ENCODE measurements at places on chromosomes 4 and X.

DNA sequence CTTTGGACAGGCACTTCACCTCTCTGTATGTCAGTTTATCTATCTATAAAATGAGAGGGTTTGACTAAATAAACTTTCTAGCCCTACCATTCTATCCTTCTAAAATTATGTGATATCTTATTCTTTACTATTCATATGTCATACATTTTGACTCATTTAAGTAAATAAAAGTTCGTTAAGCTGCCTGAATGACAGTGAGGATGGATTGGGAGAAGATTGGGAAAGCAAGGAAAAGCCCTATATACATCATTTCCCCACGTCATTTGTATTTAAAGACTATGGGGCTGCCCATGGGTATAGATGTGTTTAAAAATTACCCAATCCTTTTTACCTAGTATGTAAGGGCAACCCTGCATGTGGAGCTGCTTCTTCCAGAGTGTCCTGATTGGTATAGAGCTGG, 5.3 kb downstream of the SLC16A2 start:
- no peak for DNase-seq

DNA sequence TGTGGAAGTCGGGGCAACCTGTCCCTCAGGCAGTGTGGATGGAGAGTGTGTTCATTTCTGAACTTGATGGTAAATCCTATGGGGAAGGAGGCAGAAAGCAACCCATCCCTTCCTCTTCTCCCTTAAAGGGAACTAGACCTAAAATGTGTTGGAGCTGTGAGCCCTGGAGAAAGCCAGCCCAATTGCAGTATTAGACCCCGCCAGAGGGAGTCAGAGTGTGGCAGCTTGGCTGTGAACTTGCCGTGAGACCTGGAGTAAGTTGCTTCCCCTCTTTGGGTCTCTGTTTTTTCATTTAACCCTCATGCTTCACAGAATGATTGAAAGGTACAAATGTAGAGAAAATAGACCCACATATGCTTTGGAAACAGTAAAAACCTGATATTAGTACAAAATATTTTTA, 108.7 kb upstream of the PAK3 start:
- DNase-seq, result no peak

- DNase-seq, result no peak
These were observed 2.7 kb upstream of the ACOT9 start for GRCh38 chrX:23745786-23746185.

DNA sequence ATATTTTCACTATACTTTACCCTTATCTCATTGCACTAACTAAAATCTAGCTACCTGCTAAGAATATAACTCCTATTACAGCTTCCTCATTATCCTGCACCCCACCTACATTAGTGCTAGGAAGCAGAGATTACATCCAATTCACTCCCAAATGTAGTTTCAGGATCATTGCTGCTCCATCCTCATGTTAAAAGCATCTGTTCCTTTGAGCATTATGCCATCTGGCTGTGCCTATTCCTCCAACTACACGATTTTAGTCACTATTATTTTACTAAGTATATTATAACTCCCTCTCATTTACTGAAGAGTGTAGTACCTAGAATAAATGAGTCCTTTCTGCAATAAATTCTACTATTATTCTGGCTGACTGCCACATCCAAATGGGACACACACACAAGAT, 1586.9 kb downstream of the TECRL start:
- no peak for DNase-seq

GRCh38 chr4:156499684-156500083, 471.9 kb downstream of the PDGFC start:
- DNase-seq, result no peak

DNA sequence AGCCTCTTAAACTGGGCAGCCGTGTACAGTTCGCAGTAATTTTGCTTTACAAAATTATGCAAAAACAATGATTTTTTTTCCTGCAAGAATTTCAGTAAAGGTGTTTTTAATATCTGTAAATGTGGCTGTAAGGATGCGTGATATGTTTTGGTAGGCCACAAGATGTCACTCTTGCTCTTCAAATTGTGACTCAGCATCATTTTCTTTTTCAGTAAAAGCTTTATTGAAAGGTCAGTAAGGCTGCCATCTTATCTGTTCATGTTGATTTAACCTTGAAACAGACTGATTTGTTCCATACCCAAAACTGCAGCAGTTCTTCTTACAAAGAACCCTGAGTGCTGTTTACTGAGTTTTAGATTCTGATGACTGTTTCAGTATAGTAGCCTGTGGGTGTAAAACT, 39.9 kb downstream of the TXLNG start:
- no peak for DNase-seq

DNA sequence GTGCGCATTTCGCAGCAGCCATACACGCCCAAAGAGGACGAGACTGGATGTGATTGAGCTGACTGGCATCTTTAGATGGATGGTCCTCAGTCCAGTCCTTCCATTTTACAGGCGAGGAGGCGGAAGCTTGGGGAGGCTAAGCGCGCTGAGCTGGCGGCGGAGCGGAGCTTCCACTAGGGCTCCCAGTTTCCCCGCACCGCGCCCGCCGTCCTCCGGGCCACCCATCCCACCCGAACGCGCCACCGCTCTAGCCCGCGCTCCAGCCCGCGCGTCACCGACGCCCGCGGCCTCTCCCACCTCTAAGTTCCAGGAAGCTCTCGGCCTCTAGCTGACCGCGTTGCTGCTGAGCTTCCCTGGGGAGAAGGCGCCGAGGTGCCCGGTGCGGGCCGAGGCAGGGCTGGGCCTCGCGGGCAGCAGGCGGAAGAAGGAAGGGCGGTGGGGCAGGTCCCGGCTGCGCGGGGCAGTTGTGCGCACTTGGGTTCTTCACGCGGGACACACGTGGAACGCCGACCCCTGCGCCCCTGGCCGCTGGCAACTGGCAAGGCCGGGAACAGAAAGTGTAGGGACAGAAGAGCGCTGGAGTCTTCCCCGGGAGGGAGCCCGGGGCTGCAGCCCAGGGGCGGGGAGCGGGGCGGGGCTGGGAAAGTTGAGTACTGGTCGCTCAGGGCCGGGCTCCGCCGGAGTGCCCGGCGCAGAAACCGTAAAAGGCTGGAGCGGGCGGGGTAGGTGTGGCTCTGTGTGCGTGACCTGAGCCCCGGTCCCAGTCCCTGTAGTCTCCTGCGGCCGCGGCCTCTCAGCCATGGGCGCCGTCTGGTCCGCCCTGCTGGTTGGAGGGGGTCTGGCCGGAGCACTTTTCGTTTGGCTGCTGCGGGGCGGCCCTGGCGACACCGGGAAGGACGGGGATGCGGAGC, at the start of gene STBD1:
STBD1 (plus strand) TSS at position 763 of the 911 bp plus-strand sequence; CDS start at position 800, 37 bp downstream.
- DNase-seq, result no peak

- DNase-seq, result no peak
These were observed 139.7 kb downstream of the INPP4B start for GRCh38 chr4:142706381-142706780.

DNA sequence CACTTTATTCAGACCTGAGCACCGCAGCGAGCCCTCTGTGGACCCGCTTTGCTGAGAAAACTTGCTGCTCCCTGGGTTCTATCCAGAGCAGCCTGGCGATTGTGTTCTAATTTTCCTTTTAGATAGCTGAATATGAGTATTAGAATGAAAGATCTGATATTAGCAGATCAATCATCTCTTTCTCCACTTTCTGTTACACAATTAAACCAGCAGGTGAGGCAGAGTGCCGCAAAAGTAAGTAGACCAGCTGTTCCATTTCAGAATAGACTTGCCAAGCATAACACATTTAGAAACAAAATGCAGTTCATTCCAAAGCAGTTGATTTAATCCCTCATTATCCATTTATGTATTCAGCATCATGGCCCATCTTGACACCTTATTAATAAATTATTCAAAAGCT, 58.6 kb downstream of the PALLD start:
- DNase-seq, result no peak

DNA sequence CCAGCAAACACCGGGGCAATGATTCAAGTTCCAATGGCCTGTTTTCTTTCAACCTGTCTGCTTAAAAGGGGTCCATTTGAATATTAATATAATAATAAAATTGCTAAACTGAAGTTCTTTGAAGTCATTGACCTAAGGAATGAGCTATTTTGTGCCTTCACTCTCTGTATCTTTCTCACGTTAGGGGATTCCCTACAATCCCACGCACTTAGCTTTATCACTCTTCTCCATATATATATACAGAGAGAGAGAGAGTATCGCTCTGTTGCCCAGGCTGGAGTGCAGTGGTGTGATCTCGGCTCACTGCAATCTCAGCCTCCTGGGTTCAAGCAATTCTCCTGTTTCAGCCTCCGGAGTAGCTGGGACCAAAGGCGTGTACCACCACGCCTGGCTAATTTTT, 83.9 kb upstream of the NWD2 start:
- no peak for DNase-seq

GRCh38 chr4:158788516-158788915, 19.7 kb downstream of the FNIP2 start:
- no peak for DNase-seq

DNA sequence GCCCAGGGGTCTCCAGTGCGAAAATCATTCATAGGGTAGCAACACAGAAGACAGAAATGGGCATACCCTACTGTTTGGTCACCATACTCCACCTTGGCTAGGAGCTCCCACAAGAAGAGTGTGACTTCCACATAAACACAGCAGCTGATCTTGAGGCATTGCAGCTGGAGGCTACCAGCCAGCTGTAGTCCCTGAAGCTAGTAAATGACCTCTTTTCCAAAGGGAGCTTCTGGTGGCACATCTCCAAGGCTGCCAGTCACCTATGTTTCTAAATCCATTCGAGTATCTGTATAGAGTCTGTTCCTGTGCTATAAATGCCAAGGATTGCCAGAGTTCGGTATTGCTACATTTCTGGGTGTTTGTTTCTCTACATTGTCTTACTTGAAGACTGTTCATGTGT, 21.3 kb upstream of the PNPLA4 start:
- no peak for DNase-seq

DNA sequence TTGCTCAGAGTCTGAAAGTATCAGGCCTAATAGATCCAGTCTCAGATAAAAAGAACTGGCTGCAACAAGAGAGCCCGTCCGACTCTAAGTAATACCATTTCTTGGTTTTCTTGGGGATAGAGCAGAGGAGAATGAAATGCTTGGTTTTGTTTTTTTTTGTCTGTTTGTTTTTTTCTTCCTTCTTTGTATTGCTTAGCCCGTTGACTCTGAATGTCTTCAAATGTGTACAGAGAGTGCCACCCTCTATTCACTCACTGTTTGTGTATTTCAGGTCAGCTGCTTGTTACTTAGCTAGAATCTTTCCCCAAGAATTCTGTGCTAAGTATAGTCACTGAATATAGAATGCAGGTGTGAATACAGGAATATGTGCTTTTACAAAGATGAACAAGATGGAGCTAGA, 5.7 kb upstream of the TMEM156 start:
- no peak for DNase-seq

- DNase-seq, result no peak
These were observed 131.4 kb downstream of the PTTG2 start for GRCh38 chr4:38091636-38092035.
